ENCODE measurements at places on chromosomes 4 and X.

DNA sequence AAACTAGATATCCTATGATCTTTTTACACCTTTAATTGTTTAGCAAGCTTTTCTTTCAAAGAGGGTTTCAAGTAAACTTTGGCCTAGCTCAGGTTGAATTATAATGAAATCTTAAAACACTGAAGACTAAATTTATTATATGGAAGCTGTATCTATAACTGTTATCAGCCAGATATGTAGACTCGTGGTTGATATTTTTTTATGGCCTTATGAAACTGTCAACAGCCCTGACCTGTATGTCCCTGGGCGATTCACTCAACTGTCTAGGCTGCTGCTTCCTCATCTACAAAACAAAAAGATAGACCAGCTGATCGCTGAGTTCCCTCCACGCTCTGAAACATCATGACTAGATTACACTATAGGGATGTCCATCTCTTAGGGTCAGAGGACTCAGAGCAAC, 21.2 kb upstream of the PDK3 start:
- no peak for ATAC-seq

GRCh38 chrX:1807301-1807731, 192.5 kb downstream of the ASMT start:
- no peak for ATAC-seq

DNA sequence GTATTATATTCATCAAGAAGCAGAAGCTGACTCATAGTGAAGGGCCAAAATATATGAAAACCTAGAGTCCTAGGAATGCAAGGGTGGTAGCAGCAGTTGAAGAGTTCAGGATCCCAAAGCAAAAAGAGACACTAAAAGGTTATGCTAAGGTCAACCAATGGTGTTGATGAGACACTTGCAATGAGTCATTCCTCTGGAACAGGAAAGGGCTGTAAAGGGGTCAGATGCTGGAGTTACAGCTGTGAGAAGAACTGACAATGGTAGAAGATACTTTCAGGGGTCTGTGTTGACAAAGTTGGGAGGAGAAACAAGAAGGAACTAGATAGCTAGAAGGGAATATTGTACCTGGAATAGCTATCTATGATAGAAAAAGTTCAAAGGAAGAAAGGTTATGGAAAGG, 47.5 kb downstream of the ZGRF1 start:
- ATAC-seq = no peak

DNA sequence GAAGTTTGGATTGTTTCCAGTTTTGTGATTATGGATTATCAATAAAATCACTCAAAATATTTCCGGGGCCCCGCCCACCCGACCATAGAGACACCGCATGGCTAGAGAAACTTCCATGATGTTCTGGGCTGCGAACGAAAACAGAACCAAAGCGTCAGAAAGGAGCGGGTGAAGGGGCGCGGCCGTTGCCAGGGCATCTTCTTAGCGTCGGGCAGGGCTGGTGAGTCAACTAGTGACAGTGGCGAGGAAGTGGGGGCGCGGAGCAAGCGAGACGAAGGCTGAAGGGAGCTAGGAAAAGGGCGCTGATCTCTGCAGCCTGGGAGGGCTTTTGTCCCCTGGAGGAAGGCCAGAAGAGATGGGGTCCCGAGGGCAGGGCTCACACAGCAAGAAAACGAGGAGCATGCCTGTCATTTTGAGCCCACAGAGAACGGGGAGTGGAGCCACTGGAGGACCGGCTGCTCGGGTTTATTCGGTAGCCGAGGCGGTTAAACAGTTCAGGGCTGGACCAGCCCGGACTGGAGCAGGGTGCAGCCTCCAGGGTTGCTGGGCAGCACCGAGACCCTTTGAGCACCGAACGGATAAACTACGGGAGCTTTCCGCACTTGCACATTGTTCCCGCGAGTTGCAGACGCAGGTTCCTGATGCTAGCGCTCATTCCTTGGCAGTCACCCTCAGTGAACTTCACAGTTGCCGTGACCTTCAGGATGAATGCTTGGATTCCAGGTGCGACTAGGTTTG, 298.1 kb upstream of the TRPC5 start:
- ATAC-seq = no peak

DNA sequence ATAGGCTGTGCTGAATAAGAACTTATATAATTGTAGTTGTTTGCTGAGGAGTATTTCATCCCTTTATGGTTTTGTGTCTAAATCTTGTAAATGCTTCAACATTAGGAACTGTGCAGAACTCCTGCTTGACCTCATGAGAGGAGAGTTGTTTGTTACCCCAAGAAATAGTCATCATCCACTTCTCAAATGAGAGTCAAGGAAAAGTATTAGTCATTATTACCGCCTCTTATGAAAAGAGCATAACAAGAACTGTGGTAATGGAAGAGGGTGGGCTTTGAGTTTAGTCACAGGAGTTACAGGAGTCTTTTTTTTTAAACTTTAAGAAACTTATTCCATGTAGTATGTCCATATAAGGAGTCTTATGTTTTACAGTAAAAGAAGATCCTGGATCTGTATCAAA, 132.9 kb downstream of the RAP1GDS1 start:
- ATAC-seq = peak; percentile 29

- peak; percentile 89 for ATAC-seq
Measured at GRCh38 chrX:129759576-129760061, 20.1 kb upstream of the SASH3 start.

DNA sequence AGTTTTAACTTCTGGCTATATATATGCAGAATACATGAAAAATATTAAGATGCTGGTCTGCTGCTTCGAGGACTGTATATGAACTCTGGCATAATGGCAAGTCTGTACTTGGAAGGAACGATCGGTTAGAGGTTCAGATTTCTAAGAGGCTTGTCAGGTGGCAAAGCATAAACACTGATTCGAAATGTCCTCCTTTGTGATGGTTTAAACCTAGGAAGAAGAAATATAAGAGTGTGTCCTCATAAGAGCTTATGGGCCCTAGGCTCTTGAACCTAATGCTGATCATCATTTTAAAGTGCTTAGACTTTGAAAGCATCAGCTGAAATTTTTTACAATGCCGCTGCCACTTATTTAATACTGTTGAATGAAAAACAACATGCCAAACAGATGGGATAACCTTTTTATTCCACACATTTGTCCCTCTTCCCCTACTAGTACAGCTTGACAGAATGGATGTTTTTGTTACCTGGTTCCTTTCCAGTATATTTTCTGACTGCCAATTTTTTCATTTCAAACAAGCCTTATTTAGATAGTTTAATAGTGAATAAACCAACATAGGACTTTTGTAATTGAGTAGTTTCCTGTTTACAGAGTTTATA, 8.8 kb downstream of the SPRY1 start:
- ATAC-seq = no peak

DNA sequence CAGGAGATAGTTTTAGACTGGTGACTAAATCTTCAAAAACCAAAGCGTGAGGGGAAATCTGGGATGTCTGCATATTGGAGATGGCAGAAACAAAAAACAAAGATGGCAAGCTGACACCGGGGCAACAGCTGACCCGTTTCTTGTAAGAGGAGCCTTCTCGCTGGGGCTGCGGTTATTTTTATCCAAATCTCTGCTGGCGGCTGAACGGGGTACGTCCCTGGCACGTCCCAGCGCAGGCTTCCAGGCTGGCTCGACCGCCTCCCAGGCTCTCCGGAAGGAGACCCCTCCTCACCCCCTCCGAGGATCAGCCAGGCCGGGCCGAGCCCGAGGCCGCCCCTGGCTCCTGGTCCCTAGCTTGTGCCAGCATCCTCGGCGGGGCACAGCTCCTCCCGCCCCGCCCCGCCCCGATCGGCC, 403 bp downstream of the SGCB start:
- peak; percentile 65 for ATAC-seq

- no peak for ATAC-seq
Measured at GRCh38 chr4:138087066-138087719, 155.0 kb downstream of the SLC7A11 start.

DNA sequence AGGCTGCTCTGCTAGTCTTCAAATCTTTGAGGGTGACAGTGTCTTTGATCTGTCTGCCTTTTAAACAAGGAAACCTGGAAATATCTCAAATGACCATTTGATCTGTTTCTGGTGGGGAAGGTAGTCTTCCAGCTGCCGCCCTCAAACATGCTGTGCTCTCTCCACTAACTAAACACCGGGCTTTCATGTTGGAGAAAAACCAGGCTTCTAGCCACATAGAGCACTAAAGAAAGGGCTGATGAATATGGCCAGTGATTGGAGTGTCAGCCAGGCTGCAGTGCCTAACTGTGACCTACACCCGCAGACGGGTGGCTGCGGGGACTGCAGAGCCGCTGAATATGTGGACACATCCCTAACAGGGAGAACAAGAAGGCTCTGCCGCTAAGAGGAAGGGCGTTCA, 85.9 kb downstream of the UNC5C start:
- ATAC-seq = no peak

DNA sequence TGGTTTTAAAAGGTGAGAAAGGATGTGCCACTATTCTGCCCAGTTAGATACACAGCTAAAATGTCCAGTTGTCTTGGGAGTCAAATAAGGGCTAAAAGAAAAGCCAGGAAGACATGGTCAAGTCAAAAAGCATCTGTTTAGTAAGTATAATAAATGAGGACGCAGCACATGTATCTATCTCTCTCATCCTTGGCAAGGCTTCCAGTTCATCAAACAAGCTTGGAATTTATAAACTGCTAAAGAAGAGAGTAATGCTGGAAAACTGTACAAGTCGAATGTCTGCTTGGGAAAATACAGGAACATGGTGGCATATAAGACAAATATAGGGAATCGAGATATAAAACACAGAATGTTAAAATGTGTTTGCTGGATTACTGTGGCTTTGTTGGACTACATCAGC, 106.7 kb downstream of the GPC3 start:
- no peak for ATAC-seq

DNA sequence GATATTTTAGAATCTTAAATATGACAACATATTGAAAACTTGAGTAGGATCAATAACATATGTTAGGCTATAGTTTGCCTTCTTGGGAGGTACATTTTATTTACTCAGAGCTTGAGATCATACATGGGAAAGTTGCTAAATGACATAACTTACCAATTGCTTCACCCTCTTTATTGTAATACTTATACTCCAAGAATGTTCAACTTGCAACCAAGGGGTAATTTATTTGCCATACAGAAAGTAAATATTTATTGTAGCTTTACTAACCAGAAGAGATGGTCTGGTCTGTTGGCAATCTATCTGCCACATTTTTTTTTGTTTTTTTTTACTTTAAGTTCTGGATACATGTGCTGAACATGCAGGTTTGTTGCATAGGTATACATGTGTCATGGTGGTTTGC, 426.6 kb downstream of the ARHGAP24 start:
- no peak for ATAC-seq

DNA sequence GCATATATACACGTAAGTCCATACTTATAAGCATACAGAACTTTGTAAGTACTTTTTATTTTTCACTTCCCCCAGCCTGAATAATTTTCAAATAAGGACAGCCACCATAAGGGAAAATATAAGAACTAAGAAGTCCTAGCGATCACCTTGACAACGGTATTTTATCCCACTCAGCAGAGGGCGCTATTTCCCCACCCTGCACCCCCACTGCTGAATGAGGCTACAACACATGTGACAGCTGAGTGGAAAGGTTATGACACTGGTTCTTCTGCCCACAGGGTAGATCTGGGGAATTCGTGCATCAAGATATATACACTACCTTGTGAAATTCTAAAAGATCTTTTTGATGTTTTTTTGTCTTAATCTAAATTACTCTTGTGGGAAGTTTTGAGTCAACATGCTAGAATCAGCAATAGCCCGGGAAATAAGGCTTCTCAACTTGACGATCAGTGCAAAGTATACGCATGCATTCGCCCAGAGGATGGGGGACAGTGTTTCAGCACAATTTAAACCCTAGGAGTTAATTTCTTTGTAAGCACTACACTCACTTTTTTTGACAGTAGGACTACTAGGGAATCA, 151.5 kb downstream of the CORIN start:
- peak; percentile 93 for ATAC-seq

GRCh38 chr4:68466185-68466584, 18.9 kb downstream of the TMPRSS11E start:
- peak; percentile 70 for ATAC-seq

Data from activated T-helper 17 cell treated with anti-CD3 and anti-CD28 coated beads, Interleukin-2, amount 50 U/mL, for 72 hours (primary cell).